Coronary artery (tissue), 2 donors: ENCODE measurements at places on chromosomes 12 and 14.

GRCh38 chr12:69157023-69157655, 82.2 kb upstream of the CPSF6 start:
- DNase-seq, result peak; percentile 78

GRCh38 chr12:53101266-53101665, 2.0 kb upstream of the SOAT2 start:
- no peak for DNase-seq

- DNase-seq, result no peak
Measured at GRCh38 chr14:85187521-85187920, 342.4 kb upstream of the FLRT2 start.

DNA sequence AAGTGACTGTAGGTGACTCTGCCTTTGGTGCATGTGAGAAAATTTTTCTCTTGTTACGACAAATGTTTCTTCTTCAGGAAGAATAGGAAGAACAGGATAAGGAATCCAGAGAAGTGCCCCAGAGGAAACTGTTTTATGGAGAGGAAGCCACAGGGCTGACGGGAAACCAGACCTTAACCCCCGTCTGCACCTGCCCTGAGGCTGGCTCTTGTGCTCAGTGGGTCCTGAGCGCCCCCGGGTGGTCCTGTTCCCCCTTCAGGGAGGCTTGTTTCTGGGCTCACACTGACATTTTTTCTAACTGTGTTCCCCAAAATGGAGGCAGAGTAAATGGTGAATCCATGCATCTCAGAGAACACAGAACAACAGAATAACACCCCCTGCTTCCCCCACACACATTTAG, 691.8 kb downstream of the TMEM121 start:
- DNase-seq, result no peak

- no peak for DNase-seq
Measured at GRCh38 chr12:75877763-75878621, 153.6 kb downstream of the PHLDA1 start.

DNA sequence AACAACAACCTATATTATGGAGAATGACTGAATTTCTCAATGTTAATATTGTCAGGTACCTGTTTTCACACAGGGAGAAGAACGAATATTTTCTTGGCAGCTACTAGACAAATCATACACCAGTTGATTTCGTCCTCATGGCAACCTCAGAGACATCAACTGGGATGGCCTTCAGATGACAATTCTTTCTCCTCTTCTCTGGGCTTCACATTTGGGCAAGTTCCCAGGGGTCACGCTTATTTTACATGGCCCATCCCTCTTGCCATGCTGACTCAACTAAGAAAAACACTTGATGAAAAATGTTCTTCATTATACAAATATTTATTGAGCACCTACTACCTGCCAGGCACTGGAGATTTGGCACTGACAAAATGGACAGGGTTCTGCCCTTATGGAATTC, 29.0 kb downstream of the PPP1R13B start:
- DNase-seq, result no peak

GRCh38 chr14:65243766-65244442, 141.6 kb upstream of the MAX start:
- no peak for DNase-seq

DNA sequence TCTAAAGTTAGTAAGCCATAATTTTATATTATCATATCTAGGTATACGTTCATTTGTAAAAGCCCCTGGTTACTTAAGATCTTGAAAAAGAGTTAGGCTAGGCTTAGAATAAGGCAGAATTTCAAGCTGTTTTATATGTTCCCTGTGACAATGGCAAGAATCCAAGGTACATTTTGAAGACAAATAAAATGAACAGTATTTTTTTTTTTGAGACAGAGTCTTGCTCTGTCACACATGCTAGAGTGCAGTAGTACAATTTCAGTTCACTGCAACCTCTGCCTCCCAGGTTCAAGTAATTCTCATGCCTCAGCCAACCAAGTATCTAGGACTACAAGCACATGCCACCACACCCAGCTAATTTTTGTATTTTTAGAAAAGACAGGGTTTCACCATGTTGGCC, 139.2 kb downstream of the DUSP6 start:
- DNase-seq, result no peak

DNA sequence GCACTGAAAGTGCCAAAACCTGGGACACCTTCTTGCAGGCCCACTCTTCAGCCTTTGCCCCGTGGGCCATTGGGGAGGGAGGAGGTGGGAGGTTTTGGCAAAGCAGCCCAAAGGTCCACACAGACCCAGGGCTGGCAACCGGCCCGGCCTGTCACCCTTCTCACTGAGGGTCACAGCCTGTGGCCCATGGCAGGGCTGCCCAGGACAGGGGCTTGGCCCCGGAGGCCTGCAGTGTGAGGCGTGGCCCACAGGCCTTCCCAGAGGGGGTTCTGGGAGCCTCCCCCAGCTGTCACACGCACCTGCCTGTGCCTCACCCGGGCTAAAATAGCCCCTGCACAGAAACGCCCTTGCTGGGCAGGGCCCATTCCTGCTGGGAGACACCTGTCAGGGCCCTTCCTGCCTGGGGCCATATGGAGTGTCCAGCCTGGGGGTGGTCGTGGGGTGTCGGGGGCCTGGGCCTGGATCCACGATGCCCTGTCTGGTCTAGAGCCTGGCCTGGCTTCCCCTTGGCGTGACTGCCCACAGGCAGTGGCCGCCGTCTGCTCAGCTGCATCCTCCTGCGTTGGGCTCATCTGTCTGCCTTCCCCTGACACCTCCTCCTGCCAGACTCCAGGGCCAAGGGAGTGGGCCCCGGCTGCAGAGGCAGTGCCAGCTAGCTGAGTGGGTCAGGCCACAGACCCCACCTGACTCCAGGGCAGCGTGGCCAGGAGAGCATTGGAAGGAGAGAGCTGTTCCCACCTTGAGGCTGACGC, 19.2 kb downstream of the PACS2 start:
- DNase-seq, result no peak

DNA sequence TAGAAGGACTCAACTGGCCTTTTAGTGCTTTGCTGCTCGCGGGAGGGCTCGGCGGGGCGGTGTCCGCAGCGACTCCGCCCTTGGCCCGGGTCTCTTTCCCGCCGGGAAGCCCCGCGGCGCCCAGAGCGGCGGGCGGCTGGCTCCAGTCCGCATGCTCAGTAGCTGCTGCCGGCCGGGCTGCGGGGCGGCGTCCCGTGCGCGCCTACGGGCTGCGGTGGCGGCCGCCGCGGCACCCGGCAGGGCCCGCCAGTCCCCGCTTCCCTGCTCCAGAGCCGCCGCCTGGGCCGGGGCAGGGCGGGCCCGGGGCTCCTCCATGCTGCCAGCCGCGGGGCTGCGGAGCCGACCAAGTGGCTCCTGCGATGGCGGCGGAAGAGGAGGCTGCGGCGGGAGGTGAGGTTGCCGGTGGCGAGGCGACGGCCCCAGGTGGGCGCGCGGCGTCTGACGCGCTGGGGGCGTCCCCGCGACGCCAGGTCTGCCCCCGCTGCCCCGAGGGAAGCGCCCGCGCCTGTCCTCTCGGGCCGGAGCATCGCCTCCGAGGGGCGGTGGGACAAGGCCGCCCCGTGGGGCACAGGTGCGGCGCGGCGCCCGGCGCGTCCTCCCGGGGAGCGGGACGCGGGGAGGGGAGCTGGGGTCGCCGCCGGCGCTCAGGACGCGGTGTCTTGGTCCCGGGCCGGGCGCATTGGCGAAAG, at the start of gene BMAL2:
BMAL2 (plus strand) TSS at position 123 of the 689 bp plus-strand sequence; CDS start at position 360, 237 bp downstream.
- no peak for DNase-seq

DNA sequence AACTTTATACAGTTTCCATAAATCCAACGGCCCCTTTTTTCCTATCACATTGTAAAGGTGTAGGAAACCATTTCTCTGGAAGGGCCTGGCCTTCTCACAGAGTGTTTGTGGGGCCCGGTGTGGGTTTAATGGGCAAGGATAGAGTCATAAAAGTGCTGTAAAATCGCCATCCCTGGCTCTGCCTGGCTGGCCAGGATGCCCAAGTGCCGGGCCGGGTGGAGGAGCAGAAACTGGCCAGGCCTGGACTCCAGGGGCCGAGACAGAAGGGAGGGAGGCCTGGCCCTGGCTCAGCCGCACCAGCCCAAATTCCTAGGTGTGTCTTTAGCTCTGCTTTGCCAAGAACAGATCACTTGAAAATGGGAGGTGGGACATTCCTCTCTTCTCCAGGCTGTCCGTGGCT, 77.1 kb upstream of the DICER1 start:
- no peak for DNase-seq

DNA sequence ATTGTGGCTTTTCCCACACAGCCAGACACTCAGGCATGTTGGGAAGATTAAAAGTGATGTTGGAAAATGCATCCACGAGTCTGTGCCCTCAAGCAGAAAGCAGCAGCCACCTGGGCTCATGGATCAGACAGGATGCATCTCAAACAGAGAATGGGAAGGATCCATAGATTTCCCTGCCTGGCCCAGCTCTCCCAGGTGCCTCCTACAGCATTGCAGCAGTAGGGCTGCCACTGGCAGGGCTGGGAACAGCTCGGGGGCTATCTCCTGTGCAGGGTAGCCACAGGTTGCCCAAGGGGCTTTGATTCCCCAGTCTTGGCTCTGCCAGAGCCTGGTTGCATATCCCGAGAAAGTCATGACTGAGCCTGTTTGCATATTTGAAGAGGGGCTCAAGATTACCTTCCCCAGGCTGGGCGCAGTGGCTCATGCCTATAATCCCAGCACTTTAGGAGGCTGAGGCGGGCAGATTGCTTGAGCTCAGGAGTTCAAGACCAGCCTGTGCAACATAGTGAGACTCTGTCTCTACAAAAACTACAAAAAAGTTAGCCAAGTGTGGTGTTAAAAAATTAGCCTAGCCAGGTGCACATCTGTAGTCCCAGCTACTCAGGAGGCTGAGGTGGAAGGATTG, 19.5 kb downstream of the C14orf132 start:
- DNase-seq, result peak; percentile 50

DNA sequence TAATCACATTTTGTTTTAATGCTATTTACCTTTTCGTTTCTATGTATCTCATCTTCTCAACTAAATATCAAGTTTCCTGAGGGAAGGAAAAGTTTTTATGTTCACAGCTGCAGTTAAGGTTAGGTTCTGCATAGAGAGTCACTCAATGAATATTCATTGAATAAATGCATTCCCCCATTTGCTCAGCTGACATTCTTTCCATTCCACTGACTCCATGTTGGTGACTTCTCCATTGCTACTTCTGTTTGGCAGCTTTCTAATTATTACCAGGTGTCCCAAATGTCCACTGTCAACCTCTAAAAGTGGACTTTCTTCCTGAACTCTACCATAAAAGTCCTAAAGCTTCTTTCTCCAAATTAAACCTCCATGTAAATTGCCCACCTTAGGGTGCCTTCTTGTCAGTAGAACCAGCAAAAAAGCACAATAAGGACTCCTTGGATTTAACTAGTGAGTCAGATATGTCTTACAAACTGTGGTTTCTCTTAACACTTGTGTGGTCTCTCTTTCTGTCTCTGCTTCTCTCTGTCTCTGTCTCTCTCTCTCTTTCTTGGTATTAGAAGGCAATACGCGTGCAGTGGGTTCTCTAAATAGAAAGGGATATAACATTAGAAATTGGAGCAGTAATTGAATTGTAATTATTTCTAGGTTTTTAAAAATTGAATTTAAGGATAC, 85.9 kb downstream of the TMEM117 start:
- DNase-seq, result no peak

DNA sequence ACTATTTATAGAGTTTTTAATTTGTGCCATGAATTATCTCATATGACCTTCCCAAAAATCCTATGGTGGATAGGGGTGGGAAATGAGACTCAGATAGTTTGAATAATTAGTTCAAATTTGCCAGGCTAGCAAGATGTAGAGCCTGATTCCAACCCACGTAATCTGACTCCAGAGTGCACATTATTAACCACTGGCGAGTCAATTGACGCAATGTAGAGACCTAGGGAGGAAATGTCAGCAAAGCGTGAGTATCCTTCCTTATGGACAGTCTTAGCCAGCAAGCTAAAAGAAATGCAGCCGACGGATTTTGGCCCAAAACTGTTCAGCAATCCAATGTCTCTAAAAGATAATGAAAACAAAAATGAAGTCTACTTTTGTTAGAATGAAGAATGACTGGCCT, 193.3 kb upstream of the KRR1 start:
- DNase-seq, result no peak

DNA sequence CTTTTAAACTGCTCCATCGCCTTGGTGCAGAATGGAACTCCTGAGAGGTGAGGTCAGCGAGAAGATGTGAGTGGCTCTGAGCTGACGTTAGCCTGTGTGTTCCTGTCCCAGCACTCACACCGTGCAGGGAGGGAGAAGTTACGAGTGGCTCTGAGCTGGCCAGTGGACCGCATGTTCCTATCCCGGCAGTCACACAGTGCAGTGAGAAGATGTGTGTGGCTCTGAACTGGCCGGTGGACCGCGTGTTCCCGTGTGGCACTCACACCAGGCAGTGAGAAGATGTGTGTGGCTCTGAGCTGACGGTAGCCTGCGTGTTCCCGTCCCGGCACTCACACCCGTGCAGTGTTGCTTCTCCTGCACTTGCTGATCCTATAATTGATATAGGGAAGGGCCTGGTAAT, 59.9 kb downstream of the VCPKMT start:
- DNase-seq, result no peak

DNA sequence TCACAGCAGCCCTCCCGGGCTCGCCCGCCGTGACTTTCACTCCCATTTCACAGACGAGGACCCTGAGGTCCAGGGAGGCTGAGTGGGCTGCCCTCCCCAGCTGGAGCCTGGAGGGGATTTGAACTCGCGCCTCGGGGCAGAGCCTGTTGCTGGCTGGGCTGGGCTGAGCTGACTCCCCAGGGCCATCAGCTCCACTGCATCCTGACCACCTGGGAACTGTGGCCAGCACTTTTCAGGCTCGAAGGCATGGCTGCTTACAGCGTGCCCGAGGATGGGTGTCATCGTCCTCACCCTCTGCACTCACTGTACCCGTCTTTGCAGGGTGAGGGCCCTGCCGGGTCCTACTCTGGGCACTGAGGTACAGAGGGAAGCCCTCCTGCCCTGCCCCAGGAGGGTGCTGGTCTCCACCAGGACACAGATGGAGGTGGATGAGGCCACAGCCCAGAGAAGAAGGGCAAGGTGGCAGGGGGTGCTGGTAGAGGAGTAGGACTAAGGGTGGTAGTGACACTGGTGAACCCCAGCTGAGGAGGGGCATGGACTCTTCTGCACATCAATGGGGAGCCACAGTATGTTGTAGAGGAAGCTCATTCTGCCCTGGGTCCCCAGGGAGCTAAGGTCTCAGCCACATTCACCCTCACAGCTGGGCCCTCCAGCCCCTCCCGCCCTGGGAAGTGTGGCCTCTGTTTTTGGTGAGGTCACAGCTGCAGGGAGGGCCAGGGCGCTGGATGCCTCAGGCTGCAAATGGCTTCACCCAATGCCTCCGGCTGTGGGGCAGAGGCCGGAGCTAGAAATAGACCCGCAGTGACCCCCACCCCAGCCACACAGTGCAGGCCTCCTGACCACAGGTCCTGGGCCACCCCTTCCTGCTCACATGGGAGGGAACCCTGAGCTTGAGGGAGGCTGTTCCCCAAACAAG, 365.1 kb upstream of the SFSWAP start:
- DNase-seq, result peak; percentile 53
